Effector CD8-positive, alpha-beta T cell (primary cell): ENCODE measurements at places on chromosomes 5 and 9.

DNA sequence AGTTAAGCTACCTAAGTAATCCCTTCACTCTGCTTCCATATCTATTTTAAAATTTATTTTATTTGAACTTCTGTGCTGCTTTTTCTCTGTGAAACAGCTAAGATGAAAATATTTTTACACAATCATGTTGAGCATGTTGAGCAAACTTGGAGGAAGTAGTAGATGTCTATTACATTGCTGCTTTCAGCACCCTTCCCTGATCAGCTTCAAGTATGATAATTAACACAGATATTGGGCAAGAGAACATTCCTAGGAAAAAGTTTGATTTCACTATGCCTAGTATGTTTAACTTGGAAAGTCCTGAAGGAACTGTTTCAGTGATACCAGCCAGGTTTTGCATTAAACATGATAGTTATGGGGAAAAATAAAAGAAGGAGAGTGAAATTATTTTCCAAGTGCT lies 283.6 kb downstream of the ELAVL2 start:
- no peak for DNase-seq

DNA sequence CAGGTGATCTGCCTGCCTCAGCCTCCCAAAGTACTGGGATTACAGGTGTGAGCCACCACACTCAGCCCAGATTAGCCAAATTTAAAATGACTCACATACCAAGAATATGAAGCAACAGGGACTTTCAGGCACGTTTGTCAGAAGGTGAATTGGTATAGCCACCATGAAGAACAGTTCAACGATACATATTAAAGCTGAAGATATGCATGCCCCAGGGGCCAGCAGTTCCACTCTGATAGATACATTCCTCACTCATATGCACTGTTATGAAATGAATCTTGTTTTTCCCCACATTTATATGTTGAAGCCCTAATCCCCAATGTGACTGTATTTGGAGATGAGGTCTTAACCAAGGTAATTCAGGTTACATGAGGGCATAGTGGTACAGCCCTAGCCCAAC lies 22.5 kb downstream of the SLC35D2 start:
- DNase-seq, result no peak

DNA sequence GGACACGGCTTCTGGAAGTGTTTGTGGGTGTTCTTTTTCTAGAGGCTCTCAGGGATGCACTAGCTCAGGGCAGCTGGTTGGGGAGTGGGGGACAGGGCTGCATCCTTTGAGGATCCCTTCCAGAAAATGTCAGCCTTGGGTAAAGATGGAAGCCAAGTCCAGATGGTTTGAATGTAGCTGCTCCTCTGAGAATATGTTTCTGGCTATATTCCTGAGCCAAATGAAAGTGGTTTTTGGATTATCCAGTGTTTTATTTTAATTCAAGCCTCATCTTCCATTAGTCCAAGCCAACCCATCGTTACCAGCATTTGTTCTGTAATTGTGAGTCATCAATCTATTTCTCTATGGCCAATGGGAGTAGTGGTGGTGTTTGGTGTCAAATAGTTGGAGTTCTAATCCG lies 70.4 kb downstream of the SPRY4 start:
- DNase-seq, result no peak

DNA sequence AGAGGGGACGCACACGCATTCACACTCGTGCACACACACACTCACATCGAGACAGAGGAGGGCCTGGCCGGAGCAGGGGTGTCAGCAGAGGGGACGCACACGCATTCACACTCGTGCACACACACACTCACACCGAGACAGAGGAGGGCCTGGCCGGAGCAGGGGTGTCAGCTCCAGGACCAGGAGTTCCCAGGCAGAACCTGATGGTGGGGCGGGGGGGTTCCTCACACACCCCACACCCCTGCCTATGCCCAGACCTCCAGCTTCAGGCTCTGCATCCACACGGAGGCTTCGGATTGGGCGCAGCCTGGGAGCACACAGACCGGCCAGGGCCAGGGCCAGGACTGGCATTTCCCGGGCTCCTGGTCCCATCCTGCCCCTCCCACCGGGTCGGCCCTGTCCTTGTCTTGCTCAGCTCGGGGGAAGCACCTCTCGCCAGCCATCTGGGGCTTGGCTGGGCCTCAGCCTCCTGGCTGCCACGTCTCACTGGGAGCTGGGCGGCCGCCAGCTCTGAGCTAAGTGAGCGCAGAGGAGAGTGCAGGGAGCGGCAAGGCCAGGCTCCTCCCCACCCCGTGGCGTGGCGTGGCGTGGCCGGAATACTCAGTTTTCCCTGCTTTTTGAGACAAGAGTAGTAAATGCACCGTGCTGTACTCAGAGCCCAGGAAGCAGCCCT lies 31.3 kb downstream of the ADAMTS2 start:
- DNase-seq, result no peak

- no peak for DNase-seq
These were observed 31.1 kb downstream of the C5orf58 start for GRCh38 chr5:170263906-170264305.

- DNase-seq, result no peak
These were observed 67.4 kb upstream of the WWC1 start for GRCh38 chr5:168224085-168224484.

GRCh38 chr5:93407454-93407853 lies 173.6 kb downstream of the NR2F1-AS1 start:
- no peak for DNase-seq

GRCh38 chr9:121750259-121750714 lies 98.9 kb downstream of the DAB2IP start:
- DNase-seq, result no peak
